ENCODE measurements at places on chromosomes 3 and 15.

GRCh38 chr15:77540312-77541060 lies 92.2 kb downstream of the LINGO1 start:
- DNase-seq = no peak

DNA sequence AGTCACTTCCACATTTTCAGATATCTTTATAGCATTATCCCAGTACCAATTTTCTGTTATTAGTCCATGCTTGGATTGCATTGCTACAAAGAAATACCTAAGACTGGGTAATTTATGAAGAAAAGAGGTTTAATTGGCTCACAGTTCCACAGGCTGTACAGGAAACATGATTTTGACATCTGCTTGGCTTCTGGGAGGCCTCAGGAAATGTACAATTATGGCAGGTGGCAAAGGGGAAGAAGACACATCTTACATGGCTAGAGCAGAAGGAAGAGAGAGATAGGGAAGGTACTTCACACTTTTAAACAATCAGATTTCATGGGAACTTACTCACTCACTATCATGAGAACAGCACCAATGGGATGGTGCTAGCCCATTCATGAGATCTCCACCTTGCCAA lies 172.3 kb upstream of the GPR149 start:
- DNase-seq = no peak

DNA sequence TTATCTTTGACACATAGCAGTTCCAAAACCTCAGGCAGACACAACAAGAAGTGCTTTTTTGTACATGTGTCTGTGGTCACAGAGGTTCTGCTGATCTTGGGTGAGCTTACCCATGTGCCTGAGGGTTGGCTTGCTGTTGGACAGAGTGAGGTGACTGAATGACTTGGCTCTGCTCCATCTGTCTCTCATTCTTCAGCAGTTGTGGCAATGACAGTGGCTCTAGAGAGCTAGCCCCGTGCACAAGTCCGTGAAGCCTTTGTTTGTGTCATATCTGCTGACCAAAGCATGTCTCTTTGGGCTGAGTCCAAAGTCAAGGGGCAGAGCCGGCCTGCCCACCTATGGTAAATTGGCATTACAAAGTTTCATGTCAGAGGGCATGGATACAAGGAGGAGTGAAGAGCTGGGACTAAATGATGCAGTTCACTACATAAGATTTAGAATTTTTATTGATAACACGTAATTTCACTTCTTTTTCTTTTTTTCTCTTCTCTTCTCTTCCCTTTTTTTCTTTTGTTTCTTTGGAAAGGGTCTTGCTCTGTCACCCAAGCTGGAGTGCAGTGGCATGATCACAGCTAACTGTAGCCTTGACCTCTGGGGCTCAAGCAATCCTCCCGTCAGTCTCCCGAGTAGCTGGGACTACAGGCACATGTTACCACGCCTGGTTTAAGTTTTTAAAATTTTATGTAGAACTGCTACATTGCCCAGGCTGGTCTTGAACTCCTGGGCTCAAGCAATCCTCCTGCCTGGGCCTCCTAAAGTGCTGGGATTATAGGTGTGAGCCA lies 77.9 kb downstream of the ITPR1 start:
- DNase-seq = no peak

DNA sequence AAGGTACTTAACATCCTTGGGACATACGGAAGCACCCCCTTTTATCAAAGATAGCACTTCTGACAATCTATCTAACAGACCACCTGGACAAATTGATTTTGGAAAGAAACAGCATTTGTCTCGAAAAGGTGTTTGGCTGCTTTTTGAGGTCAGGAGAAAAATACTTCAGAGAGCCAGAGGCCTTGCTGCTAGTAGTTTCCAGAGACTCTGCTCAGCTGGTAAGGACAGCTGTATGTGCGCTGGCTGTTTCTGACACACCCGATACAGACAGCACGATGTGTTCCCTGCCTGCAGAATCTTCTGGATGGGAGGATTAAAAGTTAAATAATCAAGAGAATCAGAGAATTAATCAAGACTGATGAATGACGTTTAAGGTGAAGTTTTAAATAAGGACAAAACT lies 15.6 kb upstream of the GYG1 start:
- DNase-seq = no peak

- no peak for DNase-seq
Observed at GRCh38 chr3:169686874-169687273, 23.4 kb upstream of the MECOM start.

GRCh38 chr3:123066896-123067688 lies at the start of gene PDIA5:
TSS of gene PDIA5 (plus strand) at chr3:123067025. CDS start at chr3:123067165, 140 bp downstream.
- peak; percentile 85 for DNase-seq

GRCh38 chr3:66386011-66386924 lies 114.6 kb downstream of the LRIG1 start:
- peak; percentile 61 for DNase-seq

DNA sequence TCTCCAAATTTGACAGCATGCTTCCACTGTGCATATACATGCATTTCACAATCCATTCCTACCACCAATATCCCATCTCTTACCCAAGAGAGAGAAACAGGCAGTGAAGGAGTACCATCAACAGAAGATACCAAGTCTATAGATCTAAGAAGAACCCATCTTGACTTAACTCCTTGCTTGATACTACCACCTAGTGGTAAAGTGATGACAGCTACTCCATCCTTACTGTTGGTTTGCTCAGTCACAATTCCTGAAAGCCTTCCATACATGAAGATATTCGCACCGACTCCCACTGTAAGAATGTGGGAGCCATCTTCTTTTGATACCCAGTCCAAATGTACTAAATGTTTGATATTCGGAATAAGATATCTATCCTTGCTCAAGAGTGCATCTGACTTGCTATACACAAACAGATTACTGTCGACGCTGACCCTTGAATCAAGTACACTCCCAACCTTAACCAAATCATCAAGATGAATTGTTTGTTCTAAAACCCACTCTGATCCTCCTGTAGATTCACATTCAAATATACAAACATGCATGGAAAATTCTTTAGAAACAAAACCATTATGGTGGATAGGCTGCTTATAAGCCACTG lies 123.1 kb downstream of the DMXL2 start:
- peak; percentile 4 for DNase-seq

- no peak for DNase-seq
Observed at GRCh38 chr3:166575161-166575560, 737.9 kb upstream of the BCHE start.

DNA sequence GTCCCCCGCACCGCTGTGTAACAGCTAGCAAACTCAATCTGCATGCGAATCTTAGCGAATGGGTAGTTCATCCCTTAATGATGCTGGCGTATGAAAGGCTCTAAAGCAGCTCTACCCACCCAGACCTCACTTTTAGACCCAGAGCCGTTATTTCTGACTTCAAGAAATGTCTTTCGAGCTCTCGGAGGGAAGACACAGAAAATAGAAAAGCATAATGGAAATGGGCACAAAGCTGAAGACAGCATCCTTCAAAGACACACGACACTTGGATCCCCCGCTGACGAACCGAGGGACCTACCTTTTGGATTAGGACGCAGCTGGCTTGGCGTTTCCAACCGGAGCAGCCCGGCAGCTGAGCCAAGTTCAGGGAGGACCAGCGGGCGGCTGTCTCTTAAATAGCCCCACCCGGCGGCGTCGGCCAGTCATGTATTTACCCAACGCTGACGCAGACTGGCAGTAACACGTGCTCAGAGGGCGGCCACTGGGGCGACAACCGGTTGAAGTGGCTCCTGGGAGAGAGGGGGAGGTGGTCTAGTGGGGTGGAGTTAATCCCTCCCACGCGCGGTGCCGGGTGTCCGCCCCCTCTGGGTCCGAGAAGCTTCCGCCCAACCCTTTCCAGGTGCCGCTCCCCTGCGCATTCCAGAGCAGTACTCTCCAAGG lies 1.5 kb downstream of the CCK start:
- no peak for DNase-seq

DNA sequence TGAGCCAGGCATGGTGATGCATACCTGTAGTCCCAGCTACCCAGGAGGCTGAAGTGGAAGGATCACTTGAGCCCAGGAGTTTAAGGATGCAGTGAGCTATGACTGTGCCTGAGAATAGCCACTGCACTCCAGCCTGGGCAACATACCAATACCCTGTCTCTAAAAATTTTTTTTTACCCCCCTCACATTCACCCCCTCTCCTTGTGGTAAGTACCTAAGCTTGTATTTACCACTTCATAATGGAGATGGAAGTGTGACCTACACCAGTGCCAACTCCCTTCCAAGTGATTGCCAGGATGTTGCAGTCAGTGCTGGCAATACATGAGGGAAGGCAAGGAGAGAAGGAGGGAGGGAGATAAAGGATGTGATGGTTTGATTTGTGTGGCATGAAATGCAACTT lies 84.2 kb downstream of the LRRC28 start:
- no peak for DNase-seq

DNA sequence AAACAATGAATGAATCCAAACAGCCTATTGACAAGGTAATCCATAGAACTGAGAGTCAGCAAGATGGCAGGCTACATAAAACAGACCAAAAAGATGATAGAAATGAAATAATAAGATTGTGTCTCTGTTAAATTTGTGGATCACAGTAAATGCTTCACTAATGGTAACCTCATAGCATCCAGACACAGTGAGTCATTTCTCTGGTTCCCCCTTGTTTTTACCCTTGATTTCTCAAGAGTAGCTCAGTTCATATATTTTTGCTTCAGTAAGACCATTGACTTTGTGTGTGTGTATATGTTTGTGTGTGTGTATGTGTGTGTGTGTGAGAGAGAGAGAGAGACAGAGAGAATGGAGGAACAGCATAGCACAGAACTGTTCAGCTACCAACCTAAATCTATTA lies 546.9 kb downstream of the RBMS3 start:
- DNase-seq = no peak

DNA sequence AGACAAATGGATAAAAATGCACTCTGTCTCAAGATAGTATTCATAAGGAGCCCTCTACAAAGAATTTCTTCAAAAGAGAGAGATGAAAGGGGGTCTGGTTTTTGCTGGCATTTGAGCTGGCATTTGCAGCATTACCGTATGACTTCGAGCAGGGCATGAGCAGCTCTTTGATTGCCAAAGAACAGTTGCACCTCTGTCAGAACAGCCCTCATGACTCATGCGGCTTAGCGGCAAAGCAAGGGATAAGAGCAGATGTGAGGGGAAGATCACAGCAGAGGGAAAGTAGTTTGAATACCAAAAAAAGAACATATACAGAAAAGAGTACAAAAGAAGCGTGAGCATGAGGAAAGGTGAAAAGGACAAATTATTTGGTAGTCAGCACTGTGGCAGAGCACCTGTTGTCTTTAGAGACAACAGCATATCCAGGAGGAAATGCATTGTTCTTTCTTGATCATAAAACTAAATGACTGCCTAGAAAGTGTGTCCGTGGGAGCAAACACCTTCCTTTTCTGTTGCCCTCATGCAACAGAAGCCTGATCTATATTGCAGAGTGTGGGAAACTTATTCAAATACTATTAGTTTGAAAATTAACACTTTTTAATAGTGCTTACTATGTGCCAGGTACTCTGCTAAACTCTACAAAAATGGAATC lies 80.5 kb upstream of the SLC24A5 start:
- DNase-seq = no peak

DNA sequence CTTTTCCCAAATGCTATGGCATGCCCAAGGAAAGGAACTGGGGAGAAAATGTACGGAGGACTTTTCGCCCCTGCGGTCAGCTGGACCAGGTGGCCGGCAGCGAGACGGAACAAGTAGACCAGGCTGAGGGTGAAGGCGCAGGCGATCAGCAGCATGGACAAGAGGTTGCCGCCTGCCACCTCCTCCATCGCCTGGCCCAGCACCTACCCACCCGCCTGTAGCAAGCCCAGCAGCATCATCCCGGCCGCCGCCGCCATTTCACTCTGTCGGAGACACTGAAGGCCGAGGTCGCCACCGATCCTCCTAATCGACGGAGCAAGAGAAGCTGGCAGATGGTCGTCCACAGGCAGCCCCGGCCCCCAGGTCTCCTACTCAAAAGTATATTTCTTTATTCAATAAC lies 1046.3 kb upstream of the GBE1 start:
- DNase-seq = no peak

- no peak for DNase-seq
Observed at GRCh38 chr3:177358977-177359592, 161.8 kb upstream of the TBL1XR1 start.

DNA sequence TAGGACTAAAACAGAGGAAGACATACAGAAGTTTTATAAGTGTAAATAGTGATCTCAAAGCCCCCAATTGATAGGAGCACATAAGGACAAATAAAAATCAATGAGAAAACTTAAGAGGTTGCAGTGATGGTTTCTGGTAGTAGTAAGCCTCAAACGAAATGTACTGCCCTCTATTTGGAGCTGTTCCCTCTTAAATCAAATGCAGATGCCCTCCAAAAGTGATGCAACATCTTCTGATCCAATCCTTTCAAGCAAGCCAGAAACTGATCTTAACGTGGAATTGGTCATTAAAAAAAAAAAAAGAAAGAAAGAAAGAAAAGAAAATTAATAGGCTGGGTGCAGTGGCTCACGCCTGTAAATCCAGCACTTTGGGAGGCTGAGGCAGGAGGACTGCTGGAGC lies 259.3 kb downstream of the ZBTB20 start:
- DNase-seq = no peak

- no peak for DNase-seq
Observed at GRCh38 chr15:33111041-33111451, 83.5 kb downstream of the FMN1 start.

DNA sequence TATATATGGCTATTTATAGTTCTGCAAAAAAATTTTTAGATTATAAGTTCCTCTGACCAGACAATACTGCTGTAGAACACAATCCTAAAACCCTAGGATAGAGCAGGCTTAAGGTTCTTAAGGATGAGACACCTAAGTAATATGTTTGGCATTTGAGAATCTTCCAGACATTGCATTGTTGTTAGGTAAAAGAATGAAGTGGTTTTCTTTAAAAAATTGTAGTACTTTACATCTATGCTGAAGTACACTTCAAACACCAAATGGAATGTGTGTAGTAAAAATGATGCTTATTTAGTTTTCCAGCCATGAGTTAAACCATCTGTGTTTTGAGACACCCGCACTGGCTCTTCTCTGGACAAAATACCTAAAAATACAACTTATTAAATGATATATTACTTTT lies 857.7 kb downstream of the OTOL1 start:
- DNase-seq = no peak

GRCh38 chr15:93987068-93987467 lies 244.3 kb upstream of the MCTP2 start:
- no peak for DNase-seq

- no peak for DNase-seq
Observed at GRCh38 chr3:72077473-72078259, 292.7 kb upstream of the PROK2 start.

DNA sequence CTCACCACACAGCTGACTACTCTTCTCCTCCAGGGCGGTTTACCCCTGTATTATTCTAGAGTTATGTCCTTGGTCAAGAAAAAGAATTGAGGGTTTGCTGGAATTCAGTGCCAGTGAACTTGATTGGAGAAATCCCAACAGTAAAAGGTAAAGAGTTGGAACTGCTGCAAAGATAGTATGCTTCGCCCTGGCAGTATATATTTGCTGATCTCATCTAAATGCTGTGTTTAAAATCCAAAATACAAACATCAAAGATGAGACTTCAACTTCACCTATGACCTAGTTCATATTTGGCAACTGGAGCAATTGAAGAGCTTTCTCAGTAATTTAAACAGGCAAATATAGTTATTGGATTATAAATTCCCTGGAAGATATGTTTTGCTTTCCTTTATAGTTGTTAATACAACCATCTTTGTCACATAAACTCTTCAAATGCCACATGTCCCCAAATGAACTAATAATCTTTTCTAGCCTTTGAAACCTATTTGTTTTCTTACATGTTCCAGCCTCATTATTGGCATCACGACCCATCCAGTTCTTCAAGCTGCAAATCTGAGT lies 6.5 kb downstream of the KCNH8 start:
- no peak for DNase-seq
